ENCODE measurements at places on chromosomes 3 and 15.

DNA sequence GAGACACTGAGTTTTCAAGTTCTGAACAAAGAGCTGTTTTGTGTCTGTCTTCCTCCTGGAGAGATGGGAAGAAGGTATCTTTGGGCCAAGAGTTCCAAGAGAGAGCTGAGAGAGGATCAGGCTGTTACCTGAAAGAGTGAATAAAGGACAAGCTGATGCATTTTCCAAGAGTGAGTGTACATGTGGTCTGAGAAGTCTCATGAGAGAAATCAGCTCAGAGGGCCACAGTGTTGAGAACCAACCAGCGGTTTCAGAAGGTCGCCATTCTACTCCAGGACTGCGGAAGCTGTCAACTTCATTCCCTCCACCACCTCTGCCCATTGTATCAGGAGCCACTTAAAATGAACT, 42.7 kb upstream of the PPP2R3A start:
- no peak for DNase-seq

GRCh38 chr3:125351152-125351551, 24.0 kb downstream of the ZNF148 start:
- DNase-seq: no peak

GRCh38 chr3:23686519-23686918, 119.2 kb upstream of the UBE2E1 start:
- DNase-seq: no peak

DNA sequence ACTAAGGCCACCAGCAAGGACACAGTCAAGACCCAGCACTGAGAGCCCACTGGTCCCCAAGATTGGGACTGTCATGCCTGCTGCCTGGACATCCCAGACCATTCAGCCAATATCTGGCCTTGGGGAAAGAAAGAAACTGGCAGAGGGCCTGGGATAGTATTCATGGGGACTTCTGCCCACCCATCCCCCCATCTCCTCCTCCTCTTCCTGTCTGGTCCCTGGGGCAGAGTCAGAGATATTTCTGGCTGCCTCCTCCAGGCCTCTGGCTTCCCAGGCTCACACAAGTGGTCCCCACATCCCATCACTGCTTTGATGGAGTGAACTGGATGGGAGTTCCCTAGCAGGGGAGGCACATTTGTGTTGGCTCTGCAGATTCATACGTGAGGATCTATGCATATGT, 4.2 kb upstream of the RASL12 start:
- no peak for DNase-seq

DNA sequence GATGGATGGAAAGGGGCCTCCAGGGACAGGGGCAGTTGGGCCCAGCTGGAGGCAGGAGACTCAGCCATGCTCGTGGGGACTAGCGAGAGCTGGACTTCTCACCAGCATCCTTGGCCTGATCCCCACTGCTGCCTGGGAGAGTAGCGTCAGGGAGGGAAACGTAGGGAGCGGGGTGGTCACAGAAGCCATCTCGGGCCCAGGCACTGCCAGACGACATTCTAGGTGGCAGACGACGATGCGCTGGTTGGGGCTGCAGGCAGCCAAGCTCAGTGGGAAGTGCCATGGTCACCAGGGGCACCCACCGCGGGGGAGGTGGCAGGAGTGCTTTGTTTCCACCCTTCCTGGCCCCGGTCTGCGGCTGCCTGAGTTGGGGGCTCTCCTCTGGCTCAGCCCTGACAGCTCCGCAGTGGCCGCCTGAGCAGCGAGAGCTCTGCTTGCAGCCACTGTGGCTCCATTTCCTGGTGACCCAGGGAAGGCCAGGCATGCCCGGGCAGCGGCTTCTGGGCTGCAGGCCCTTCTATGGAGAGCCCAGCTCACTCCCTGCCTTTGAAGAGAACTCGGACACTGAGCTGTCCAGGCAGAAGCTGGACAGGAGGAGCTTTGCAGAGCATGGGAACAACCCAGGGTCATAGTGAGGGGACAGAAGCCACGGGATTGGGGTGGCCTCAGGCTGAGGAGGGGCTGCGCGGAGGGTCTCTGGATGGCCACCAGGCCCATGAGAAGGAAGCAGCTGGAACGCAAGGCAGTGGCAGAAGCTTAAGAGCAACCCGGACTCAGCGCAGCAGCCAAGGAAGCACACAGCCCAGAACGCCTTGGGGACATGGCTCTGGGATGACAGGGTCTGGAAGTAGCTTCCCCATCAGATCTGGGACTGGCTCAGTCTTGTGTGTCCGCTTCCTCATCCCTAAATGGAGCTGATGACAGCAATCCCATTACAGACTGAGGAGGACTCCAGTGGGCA, 30.8 kb downstream of the KLHL25 start:
- no peak for DNase-seq

DNA sequence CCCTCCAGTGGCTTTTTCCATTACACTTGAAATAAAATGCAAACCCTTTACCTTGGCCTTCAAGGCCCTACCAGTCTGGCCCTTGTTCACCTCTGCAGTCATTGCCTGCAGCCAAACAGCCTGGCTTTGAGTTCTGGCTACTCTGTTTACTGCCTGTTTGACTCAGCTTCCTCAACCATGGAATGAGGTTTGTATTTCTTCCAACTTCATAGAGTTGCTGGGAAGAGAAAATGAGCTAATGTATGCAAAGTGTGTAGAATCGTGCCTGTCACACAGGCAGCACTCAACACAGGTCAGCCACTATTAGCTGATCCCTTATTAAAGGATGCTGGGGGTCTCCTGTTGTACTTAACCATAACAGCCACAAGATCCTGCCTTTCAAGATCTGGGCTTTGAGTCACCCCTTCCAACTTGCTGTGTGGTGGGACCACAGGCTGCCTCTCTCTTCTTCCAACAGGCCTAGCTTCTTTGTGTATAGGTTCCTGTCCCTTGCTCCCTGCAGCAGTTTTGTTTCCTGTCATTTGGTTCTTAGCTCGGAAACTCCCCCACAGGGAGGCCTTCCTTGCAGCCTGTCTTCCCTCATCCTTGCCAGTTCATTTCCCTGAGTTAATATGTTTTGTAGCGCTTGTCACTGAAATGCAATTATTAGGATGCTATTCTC, 6.4 kb downstream of the MED12L start:
- DNase-seq: no peak

Data from T-helper 1 cell (primary cell).